ENCODE measurements at places on chromosomes 7 and 10.

- DNase-seq: no peak
Observed at GRCh38 chr7:3488829-3489228, 187.8 kb downstream of the SDK1 start.

- no peak for DNase-seq
Observed at GRCh38 chr7:102898532-102898859, 14.3 kb upstream of the LRRC17 start.

GRCh38 chr10:117342641-117343040 is 32.6 kb downstream of the PDZD8 start:
- peak; percentile 74 for DNase-seq

DNA sequence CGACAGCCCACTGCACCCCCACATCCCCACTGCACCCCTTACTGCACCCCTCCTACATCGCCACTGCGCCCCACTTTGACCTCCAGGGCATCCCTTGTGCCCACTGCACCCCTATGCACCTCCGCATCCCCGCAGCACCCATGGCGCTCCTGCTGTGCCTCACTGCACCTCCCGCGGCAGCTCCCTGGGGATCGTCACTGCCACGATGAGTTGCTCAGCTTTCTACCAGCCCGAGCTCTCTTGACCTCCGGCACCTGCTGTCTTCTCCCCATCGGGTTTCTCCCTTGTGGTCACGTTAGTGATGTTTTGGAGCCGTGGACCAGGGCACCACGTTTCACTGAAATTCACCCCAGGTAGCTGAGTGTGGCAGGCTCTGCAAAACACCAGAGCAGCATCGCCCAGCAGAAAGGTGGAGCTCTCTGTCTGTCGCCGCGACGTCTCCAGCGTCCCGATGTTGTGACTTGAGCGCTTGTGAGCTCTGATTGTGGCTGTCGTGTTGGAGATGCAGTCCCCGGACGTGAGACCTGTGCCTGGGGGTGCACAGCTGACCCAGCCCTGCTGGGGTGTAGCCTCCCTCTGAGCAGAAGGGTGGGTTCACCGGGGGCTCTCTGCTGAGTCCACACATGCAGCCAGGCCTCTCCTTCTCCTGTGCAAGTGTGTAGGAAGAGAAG is 147.7 kb downstream of the DNAJB6 start:
- DNase-seq: no peak

- DNase-seq: no peak
Observed at GRCh38 chr7:37467002-37467401, 18.3 kb upstream of the ELMO1 start.

DNA sequence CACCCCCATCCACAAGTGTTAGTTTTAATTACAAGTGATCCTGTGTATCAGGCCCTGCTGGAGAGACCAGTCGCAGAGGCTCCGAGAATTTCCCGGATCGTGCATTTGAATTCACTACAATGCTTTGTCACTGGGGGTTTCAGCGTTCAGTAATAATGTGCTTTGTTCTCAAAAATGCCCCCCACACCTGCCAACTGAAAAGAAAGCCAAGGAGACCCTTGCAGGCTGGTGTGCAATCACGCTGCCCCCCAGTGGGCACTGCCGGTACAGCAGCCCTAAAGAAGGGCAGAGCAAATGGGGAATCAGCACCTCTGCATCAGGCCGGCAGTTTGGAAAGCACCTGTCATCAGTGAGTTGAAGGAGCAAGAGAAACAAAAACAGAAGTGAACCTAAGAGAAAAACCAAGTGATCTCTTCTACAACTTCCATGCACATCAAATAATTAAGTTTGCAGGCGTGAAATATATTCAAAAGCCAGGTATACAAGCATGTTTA is 177.6 kb downstream of the PARD3 start:
- peak; percentile 51 for DNase-seq

Measured in MCF 10A (cell line).